ENCODE measurements at places on chromosomes 2 and 18.

GRCh38 chr2:181677912-181678586, 2.3 kb downstream of the NEUROD1 start:
- DNase-seq: peak; percentile 82

- no peak for DNase-seq
Observed at GRCh38 chr2:106851087-106851874, 34.7 kb downstream of the ST6GAL2 start.

GRCh38 chr2:222945887-222946286, 85.1 kb downstream of the ACSL3 start:
- DNase-seq: no peak

DNA sequence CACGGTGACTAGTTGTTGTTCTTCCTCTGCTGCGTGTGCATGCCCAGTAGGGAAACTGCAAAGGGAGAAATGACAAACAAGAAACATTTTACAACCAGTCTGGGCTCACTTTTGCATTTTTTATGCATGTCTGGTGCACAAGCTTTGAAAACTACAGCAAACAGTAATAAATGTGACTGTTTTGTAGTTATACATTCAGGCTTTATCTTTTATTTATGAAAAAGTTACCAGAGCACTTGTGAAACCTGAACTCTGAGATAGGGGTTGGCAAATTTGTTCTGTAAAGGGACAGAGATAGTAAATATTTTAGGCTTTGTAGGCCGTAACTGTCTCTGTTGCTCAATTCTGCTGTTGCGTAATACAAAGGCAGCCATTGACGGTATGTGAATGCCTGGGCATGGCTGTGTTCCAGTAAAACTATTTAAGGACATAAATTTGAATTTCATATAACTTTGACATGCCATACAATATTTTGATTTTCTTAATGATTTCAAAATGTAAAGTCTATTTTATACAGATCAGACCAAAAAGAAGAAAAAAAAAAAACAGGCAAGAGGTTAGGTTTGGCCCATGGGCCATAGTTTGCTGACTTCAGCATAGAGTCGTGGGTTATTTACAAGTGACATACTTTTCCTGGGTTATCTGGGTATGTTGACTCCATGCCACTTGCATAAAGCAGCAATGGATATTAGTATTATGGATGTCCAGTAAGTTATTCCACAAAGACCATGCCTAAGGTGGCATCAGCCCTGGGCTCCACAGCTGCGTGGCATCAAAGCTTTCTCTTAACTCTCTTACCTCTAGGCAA, 53.6 kb upstream of the EML6 start:
- no peak for DNase-seq

GRCh38 chr2:28594332-28595108, 98.7 kb downstream of the PLB1 start:
- peak; percentile 82 for DNase-seq
